ENCODE measurements at places on chromosomes 3 and 15.

- no peak for DNase-seq
Observed at GRCh38 chr15:91929509-91929908, 76.0 kb downstream of the SLCO3A1 start.

GRCh38 chr15:101657968-101658784 lies 6.0 kb upstream of the TM2D3 start:
- no peak for DNase-seq

DNA sequence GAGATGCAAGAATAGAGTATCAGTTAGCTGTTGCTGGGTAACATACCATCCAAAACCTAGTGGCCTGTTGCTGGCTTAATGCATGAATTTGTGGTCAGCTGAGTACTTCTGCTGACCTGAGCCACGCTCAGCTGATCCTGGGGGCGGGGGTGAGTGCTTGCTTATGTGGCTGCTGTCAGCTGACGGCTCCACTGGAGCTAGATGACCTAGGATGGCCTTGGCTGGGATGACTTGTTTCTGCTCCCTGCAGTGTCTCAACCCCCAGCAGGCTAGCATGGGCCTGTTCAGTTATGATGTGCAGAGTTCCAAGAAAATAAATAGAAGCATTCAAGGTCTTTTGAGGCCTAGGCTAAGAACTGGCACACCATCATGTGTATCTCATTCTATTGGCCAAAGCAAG lies 63.9 kb downstream of the FBLN2 start:
- DNase-seq, result no peak

- no peak for DNase-seq
Observed at GRCh38 chr15:41648770-41649169, 11.4 kb upstream of the MGA start.

DNA sequence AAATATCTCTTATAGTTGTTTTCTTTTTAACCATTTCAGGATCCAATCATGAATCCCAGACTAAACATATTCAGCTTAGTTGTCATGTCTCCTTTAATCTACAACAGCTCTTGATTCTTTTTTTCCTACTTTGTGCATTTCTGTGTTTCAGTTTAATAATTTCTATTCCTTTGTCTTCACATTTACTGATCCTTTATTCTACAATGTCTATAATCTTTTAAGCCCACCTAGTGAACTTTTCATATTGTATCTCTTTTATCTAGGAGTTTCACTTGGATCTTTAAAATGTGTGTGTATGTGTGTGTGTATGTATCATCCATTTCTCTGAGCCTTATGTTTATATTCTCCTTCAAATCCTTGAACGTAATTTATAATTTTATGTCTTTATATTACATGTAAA lies 70.1 kb downstream of the RNF13 start:
- DNase-seq, result no peak

GRCh38 chr3:158709666-158710083 lies 22.6 kb downstream of the RARRES1 start:
- DNase-seq, result no peak

- DNase-seq, result no peak
Observed at GRCh38 chr3:195876297-195877064, 31.9 kb downstream of the TNK2 start.
